HuH-7 (cell line): ENCODE measurements at places on chromosomes 2 and 18.
A peak's percentile ranks its signal among the peaks of the same experiment; 100 is the strongest.

- no peak for DNase-seq
These were observed 12.2 kb upstream of the EDAR start for GRCh38 chr2:109001201-109001600.

GRCh38 chr2:232315049-232315922, 63.3 kb upstream of the ALPP start:
- no peak for DNase-seq

GRCh38 chr2:73072129-73072395, 550 bp upstream of the SFXN5 start:
- DNase-seq: peak; percentile 39

GRCh38 chr2:161379740-161380139, 36.4 kb upstream of the TBR1 start:
- no peak for DNase-seq

- DNase-seq: no peak
These were observed 13.4 kb upstream of the UGT1A1 start for GRCh38 chr2:233746475-233747282.
